Activated T-helper 1 cell treated with anti-CD3 and anti-CD28 coated beads, Interleukin-12 subunit alpha, Interleukin-12 subunit beta, Interleukin-2, Interleukin-4 antibody, amounts not matched to agents 30 ng/mL and 10 ng/mL and 1 ng/mL, durations not matched to agents 14 hours and 24 hours and 36 hours (primary cell): ENCODE measurements at places on chromosomes 6 and 20.

- DNase-seq = peak; percentile 8
Observed at GRCh38 chr6:21587179-21587960, 6.2 kb upstream of the SOX4 start.

DNA sequence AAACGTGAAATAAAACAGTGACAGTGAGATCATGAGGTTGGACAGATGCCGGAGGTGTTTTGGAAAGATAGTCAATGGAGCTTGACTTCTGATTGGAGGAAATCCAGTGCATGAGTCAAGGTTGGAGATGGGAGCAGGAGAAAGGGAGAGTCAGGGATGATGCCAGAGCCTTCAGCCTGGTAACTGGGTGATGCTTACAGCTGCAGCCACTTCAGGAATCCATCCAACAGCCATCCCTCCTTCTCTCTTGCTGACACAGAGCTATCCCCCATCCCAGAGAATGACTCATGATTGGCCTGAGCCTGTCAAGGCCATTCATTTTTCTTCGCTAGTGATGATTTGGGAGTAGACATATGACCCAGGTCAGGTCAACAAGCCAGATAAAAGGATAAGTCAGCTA, 112.8 kb downstream of the SAMD5 start:
- no peak for DNase-seq

DNA sequence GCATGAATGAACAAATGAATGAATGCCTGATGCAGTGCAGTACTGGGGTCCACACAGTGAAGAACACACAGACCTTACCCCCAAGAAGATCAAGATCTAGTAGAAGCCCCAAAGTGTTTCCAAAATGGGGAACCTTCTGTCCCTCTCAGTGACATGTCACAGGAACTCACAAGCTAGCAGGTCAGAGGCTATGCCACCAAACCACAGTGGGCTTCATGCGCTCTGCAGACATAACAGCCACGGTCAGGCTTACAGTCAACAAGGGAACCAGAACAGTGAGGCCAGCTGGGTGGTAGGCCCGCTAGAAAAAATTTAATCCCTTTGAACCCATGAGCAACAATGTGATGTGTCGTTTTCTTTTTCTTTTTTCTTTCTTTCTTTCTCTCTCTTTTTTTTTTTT, 20.2 kb upstream of the ARFGEF2 start:
- no peak for DNase-seq

DNA sequence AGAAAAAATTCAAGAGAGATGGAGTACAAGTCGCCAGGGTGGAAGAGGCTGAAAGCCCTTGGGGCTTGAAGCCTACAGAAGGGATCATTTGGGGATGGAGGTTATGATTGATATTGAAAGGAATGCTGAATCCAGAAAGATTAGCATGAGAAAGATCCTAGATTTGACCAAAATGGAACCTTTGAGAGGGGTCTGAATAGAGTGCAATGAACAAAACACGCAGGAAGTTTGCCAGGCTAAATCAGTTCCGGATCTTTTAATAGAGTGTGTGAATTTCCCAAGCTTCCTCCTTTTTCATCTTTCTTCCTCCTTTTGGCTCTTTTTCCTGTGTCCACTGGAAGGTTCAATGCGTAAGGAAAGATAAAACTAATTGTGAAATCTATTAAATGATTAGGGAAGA, 15.3 kb downstream of the IPCEF1 start:
- DNase-seq = no peak

GRCh38 chr6:31474871-31475286, 23.1 kb upstream of the MICB start:
- DNase-seq = no peak

DNA sequence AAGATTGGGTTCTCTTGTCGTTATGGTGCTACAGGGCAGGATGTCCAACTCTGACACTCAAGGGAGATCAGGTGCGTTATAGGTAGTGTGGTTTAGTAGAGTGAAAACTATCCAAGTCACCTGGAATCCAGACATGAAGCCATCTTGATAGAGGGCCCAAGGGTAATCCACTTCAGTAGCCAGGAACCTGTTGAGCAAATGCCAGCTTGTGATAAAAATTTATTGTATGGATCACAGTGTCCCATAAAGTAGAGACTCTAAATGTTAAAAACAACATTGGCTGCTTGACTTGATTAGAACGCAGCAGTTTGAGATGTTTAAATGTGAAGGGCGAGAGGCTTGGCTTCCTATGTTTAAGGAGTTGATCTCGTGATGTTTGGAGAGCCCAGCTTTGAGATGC, 105.7 kb upstream of the GMDS start:
- DNase-seq = no peak

DNA sequence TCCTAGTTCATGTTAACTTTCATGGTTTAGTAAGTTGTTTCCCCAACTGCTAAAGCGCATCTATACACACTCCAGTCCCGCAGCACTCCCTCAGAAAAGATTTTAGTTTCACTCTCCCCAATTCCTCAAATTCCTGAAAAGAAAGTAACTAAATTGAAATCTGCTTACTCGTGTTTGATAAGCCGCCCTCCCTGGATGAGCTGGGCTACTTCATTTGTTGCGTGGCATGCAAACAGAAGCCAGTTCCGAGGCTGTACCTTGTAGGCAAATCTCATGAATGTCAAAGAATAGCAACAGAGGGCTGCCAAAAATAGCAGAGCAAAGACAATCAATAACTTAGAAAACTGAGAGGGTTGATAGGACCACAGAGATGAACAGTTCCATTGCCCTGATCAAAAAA, 16.9 kb downstream of the MPC1 start:
- DNase-seq = no peak

DNA sequence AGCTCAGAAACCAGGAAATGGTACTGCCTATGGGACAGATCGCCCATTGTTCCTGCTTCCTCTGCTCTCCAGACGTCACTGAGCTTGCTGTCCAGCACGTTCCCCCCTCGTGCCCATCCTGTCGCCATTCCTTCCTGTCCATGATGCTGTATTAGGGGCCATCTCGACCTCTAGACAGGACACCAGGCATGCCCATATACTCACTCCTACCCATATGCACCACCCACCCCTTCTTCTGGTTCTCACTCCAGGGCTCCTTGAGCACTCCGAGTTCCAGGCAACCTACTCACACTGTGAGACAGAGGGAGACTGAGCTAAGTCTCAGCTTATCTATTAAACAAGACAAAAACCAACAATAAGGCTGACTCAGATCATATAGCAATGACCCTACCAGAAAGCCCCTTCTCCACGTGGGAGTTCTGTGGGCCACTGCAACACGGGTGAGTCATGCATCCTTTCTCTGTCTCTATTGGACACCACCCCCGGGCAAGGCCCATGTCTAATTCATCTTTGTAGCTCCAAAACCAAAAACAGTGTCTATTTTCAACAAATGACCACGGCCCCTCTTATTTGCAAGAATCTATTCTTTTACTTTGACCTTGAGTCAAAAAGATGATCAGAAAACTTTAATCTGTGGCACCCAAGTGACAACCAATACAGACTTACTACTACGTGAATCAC, 65.7 kb downstream of the PSMG4 start:
- DNase-seq = no peak

DNA sequence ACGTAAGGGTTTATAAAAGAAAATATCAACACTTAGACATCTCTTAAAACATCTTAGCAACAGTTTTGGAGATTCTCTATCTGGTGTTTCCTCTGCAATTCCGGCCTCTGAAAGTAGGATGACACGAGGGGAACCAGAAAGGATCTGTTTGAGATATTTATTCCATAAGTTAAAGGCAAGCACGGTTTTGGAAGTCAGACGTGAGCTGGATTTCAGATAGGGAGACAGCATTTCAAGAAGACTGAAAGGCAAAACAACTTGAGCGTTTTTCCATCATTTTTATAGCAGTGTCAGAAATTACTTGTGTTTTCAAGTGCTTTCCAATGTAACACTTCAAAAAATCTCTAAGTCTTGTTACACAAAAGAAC, 52.9 kb upstream of the BTN3A2 start:
- no peak for DNase-seq

- no peak for DNase-seq
Observed at GRCh38 chr6:105713474-105714118, 310.7 kb upstream of the PREP start.
